ENCODE measurements at places on chromosomes 13 and 19.
A peak's percentile ranks its signal among the peaks of the same experiment; 100 is the strongest.

GRCh38 chr13:25657157-25657556 is 285.4 kb downstream of the ATP8A2 start:
- DNase-seq: no peak

- DNase-seq: no peak
These were observed 204.9 kb downstream of the USP12 start for GRCh38 chr13:26966701-26967080.

- DNase-seq: peak; percentile 75
These were observed 12.7 kb upstream of the PSMD8 start for GRCh38 chr19:38361633-38362075.

DNA sequence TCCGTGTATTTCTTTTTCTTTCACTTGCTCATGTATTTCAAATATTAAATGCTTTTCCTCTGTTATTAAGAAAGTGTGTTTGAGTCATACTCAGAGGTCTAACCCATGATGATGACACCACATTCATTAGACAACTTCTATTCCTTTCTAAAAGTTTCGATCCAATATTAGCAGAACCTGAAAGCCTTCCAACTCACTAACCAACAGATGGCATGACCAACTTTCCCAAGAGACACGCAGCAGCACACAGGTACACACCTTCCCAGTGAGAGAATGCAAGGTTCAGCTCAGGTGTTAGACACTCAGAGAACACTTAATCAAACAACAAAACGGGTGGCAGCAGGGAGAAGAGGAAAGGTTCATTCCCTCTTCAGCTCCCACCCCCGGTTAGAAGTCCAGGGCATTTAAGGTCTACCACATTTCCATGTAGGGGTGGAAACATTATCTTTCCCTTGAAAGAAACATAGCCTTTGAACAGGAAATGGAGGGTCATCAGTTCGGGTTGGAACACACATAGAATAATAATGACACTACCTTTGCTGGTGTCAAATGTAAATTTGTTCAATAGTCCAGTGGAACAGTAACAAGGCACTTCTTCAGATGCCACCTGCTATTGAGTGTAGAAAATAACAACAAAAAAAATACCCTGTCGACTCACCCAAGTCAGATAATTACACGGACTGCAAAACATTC is 404.2 kb downstream of the COG6 start:
- no peak for DNase-seq

DNA sequence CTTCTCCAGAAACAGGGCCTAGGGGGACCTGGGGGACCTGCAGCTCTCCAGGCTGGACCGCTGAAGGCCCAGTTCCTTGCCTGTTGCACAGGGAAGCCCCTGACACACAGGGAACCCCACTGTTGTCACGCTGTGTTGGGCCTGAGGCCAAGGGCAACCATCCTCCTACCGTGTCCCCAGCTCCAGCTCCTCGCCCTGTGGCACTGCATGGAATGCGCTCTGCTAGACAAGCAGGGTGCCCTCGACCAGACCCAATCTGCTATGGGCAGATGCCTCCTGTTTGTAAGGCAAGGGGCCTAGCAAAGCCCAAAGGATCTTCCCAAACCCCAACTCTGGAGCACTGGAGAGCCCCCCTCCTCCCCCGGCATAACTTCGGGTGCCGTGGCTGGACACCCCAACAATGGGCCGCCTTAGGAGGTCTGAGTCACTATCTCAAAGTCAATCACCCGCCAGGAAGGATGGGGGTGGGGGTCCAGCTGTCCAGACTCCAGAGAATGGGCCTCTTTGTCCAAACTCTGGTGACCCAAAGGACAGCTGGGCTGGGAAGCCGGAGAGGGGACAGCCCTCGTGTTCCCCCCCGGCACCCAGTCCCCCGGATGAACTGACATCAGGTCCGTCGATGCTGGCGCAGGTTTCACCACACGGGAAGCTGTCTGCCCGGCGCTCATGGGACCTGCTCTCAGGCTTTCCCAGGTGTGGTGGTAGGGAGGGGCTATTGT is 3.7 kb downstream of the BRSK1 start:
- DNase-seq: no peak

GRCh38 chr13:107811233-107812013 is 403.9 kb downstream of the LIG4 start:
- DNase-seq: no peak

GRCh38 chr19:3383121-3383722 is 16.8 kb downstream of the NFIC start:
- no peak for DNase-seq

DNA sequence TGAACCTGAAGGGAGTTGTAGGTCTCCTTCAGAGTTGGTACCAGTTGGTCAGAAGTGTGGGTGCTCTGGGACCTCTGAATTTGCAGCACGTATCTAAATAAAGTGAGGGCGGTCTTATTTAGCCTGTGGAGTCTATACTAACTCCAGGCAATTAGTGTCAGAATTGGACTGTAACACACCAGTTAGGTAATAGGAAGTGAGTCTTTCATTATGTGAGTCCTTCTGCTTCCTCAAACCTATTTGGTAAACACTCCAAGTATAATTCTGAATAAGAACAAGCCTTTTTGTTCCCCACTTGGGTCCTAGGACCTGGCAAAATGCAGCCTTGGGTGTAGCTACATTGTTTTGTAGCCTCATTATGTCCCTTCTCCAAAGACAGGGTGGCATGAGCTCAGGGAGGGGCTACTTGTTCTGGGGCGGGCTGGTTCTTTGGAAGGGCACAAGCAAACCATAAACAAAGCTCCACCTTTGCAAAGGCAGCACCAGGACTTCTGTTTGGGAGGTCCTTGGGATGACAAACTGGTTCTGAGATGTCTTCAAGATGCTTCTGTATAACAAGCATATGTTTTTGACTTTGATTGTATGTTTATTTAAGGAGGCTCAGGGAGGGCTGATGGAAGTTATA is 418.0 kb downstream of the ZNF536 start:
- no peak for DNase-seq

DNA sequence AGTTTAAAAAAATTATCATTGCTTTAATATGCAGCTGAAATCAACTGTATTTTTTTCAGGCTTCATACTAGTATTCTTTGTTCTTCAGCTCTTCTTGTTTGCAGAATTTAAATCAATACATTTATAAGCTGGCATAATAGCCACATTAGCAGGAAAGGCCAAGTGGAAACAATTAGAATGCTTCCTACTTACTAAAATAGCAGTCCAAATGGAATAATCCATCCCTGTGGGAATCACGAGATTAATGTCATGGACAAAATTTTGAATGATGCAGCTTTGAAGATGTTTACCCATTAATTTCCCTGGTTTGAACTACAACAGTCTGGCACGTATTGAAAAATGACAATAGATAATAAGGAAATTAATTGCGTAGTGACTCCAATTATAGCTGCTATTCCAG is 2650.8 kb downstream of the PCDH9 start:
- DNase-seq: peak; percentile 80

DNA sequence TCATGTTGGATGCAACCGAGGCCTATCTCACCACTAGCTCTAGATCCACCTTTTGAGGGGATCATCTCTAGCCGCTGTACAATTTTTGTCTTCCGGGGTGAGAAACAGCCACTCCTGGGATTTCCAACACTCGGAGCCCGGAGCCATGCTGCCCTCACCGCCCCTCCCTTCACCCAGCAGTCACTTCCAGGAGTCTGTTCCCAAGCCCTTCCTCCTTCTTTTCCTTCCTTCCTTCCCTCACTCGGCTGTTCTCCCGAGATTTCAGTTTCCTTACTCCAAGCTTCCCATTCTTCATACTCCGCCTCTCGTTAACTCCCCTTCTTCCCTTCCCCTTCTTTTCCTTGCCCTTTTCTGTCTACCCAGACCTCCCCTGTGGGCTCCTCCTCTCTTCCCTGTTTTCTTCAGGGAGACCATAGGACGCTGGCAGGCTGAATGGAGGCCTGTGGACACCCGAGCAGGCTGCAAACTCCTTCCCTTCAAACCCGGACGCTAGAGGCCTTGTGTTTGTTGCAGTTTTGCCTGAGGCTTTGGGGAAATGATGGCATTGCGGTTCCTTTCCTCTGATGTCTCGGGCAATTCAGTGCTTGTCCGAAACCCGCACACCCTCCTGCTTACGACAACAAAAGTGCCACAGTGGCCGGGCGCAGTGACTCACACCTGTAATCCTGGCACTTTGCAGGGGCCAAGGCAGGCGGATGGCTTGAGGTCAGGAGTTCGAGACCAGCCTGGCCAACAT is 96.0 kb downstream of the CAB39L start:
- no peak for DNase-seq

GRCh38 chr19:49775742-49776370 is 9.1 kb downstream of the AP2A1 start:
- DNase-seq: no peak

DNA sequence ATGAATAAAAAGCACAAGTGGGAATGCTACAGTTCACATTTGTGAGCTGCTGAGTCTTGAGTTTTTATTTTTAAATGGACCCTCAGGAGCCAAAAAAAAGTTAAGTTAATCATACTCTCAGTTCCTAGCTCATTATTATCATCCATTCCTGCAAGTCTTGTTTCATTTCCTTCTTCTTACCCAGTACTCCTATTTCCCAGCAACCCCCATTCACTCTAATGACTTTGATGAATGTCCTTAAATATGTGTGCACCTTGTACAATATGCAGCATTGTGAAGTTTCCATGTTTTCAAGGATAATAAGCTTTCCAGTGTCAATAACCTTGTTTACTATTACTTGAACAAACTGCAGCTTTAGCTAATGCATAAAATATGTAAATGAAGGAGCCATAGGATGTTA is 366.2 kb downstream of the DCT start:
- no peak for DNase-seq

DNA sequence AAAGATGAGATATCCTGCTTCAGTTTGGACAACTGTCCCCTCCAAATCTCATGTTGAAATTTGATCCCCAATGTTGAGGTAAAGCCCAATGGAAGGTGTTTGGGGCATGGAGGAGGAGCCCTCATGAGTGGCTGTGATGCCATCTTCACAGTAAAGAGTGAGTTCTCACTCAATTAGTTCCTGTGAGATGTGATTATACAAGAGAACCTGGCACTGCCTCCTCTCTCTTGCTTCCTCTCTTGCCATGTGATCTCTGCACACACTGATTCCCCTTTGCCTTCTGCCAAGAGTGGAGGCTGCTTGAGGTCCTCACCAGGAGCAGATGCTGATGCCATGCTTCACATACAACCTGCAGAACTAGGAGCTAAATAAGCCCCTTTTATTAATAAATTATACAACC is 86.9 kb downstream of the HSPH1 start:
- no peak for DNase-seq

GRCh38 chr19:1090731-1091543 is 4.2 kb downstream of the POLR2E start:
- no peak for DNase-seq

DNA sequence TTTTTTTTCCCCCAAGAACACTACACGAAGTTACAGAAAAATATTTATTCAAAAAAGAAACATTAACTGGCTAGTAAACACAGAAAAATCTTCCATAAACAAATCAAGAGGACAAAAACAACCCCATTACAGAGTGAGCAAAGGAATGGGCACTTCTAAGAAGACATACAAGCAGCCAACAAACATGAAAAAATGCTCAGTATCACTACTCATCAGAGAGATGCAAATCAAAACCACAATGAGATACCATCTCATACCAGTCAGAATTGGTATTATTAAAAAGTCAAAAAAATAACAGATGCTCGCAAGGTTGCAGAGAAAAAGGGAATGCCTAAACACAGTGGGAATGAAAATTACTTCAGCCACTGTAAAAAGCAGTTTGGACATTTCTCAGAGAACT is 131.7 kb downstream of the UGGT2 start:
- no peak for DNase-seq

DNA sequence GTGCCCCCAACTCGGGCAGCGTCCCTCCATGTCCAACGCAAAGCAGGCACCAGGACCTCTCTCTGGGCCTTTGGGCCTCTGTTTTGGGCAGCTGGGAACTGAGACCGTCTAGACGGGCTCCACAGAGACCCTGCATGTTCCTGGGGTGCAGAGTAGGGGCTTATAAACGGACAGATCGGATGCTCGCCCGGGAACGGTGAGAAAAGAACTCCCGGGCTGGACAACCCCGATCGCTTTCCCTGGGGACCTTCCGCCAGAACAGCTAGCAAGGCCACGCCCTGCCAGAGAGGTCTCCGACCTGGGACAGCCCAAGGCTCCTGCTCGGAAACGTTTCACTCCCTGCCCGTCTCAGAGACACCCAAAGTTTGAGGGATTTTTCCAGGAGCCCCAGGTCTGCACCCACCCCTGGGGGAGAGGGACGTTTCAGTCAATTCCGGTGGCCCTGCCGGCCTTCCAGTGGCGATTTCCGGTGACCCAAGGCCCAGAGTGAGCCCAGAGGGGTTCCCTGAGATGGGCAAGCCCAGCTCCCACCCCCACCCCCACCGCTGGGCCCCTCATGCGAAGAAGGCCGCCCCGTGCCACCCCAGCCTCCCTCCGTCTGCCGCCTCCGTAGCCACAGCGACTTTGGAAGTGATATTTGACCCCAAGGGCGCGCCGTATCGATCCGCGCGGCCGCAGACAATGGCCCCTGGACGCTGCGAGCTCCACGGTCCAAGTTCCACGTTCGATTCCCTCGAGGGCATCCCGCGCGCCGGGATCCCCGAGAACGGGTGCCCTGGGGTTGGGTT is 1.7 kb downstream of the NR2F6 start:
- DNase-seq: peak; percentile 41

- peak; percentile 52 for DNase-seq
These were observed 13.3 kb downstream of the KCNC3 start for GRCh38 chr19:50315773-50316448.

DNA sequence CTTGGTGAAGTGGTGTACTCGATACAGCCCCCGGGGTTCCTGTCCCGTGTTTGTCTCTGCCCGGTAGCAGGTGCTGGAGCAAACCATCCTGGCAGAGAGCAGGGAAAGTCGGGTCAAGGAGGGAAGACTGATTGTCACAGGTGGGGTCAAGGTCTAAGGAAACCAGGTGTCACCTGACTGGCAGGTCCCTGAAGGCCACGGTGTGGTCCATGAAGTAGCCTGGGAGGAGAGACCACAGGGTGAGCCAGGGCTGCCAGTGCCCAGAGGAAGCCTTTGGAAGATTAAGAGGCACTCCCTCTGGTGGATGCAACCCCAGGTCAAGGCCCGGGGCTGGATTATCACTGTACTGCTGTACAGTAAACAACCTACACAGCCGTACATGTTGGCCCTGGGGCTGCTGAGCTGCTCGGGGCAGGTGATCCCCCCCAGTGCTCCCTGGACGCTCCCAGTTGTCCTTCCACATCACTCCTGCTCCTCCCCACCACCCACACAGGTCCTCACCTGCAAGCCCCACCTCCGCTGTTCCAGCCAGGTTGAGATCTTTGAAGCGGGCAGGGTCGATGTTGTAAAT is 6.0 kb upstream of the CCER2 start:
- DNase-seq: no peak

DNA sequence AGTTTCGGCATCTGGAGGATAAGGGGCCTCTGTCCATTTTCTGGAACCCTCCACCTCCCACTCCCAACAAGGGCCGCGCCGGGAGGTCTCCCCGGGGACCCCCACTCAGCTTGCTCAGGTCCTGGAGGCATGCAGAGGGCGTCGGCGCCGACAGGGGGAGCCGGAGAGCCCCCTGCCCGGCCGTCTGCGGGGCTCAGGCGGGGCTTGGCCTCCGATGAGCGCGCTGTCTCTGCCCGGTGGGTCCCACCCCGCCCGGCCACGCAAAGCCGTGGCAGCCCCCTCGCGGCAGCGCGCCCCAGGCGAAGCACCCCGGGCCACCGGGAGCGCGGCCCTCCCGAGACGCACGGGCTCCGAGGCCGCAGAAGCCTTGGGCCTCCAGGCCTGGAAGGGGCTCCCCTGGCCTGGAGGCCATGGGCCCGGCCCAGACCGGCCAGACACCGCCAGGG is 149.7 kb upstream of the ZNF536 start:
- no peak for DNase-seq

GRCh38 chr19:13872695-13873389 is 4.1 kb upstream of the NANOS3 start:
- DNase-seq: no peak

Data from NCI-H1417 (cell line).